ENCODE measurements at places on chromosomes 1 and 21. TPM values are rescaled to one million over a fixed set of nuclear protein-coding genes. Genes with fewer than 3 reads are reported as not detected.

- DNase-seq, result peak; percentile 50
Measured at GRCh38 chr1:32336963-32337675, 1.1 kb upstream of the MARCKSL1 start.

DNA sequence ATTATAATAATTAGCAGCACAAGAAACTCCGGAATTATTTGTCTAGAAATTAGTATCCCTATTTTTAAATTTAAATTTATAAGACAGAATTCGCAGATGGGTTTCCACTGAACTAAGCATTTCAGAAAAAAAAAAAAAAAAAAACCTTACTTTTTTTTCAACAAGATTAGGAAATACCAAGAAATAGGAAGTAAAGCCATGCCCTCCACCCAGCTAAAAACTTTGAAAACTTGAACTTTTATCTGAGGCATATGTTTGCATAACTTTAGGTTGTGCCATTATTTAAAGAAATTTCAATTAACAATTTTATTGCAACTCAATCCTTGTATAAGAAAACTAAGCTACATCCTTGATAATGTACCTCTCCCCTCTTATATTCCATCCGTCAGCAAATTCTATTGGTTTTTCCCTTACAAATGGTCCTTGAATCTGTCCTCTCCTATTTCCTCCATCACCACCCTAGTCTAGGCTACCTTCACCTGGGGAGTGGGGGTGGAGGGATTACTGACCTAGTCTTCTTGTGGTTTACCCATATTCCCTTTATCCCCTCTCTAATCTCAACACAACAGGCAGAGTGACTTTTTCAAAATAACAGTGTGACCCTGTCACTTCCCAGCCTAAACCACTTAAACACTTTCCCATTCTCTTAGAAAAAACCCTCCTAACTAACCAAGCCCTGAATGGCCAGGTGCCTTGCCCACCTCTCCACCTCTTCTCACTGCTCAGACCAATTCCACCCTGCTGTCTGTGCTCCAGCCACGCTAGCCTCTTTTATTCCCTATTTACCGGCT, 1.4 kb upstream of the EVI5 start:
- no peak for DNase-seq

- peak; percentile 16 for DNase-seq
Measured at GRCh38 chr1:244050014-244050834, 859 bp upstream of the ZBTB18 start.

DNA sequence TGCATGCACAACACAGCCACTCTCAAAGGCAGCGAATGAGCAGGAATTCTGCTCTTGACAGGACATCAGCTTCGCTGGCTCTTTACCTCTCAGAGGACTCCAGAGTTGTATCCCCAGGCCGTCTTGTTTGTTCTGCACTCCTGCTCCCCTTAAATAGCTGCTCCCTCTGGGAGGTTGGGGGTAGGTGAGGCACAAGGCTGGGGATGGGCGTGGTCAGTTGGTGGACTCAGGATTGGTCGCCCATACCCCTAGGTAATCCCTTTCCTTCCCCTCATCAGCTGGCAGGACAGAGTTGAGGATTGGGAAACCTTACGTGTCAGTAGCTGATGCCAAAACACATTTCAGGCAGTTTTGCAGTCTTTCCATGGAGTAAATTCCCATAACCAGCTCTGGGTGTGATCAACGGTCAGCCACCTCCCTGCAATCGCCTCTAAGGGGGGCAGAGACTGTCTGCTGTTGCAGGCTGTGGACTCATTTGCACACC, at the start of gene PLA2G2A:
Gene PLA2G2A (minus strand): TSS at position 125 of the 484 bp plus-strand sequence. CDS start 845 bp downstream, outside the sequence.
- DNase-seq, result no peak

ACOT11 gene
- total RNA-seq, result 27.1 TPM

ELAVL4 gene
- not detected for total RNA-seq

DNA sequence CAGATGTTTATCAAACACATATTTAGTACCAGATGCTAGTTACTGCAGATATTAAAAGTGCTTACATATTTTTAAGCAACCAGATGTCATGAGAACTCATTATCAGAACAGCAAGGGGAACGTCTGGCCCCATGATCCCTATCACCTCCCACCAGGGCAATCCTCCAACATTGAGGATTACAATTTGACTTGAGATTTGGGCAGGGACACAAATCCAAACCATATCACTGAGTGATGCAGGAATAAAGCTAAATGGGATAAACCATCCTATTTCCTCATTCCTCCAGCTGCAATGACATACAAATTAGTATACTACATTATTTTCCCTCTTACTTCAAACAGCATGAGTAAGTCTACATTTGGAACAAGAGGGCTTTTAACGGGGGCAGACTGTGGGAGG, 3.1 kb upstream of the KCNK2 start:
- DNase-seq, result no peak

CCDC27 gene
- total RNA-seq, result not detected

DNA sequence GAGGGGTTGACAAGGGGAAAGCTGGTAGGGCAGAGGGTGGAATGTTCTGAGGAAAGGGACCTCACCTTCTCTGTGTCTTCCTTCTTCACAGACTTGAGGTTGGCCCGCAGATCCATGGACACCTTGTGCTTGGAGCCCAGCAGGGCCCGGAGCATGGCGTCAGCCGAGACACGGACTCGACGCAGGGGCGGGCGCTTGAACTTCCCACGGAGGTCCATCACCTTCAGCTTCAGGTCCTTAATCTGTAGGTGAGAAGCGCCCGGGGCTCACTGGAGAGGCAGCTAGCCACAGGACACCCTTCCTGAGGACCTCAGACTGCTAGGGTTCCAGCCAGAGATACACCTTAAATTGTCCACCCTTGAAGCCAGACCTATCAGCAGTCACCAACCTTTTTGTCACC, 10.2 kb downstream of the TNNI1 start:
- DNase-seq, result no peak

GRCh38 chr1:113035086-113035485, 37.9 kb upstream of the LRIG2 start:
- DNase-seq, result no peak

DNA sequence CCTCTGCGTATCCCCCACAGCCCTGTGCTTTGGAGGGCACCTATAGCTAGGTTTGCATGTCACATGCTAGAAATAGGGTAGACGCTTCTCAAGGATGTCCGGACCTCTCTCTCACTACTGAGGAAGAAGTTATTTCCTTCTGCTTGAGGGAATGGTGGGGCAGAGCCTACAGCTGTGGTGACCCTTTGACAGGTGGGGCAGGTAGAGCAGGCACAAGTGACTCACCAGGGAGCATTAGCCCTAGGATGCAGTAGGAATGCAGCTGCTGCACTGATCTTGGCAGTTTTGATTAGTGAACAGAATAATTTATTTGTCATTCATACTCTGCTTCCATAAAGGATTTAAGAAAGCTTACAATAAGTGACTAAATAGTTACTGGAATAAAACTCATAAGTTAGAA, 129.6 kb upstream of the HOOK1 start:
- no peak for DNase-seq

DTL gene
- 1.6 TPM for total RNA-seq

- DNase-seq, result no peak
Measured at GRCh38 chr1:106049595-106049994, 1006.9 kb upstream of the PRMT6 start.

DNA sequence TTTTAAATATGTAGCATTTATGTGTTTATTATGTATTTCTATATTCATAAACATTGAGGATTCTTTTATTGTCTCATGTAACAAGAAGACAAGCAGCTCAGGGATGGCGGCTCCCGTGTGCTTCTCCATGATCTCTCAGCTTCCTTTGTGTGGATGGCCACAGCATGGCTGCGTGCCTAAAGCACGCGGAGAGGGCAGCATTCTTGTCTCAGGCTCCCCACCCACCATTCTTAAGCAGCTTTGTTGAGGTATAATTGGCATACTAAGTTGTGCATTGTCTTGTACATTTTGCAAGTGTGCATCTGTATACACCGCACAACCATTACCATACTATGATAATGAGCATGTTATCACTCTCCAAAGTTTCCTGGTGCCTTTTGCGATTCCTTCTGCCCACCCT, 81.6 kb downstream of the CAMTA1 start:
- DNase-seq, result no peak

ADGRL4 gene
- total RNA-seq, result 7.6 TPM

DNA sequence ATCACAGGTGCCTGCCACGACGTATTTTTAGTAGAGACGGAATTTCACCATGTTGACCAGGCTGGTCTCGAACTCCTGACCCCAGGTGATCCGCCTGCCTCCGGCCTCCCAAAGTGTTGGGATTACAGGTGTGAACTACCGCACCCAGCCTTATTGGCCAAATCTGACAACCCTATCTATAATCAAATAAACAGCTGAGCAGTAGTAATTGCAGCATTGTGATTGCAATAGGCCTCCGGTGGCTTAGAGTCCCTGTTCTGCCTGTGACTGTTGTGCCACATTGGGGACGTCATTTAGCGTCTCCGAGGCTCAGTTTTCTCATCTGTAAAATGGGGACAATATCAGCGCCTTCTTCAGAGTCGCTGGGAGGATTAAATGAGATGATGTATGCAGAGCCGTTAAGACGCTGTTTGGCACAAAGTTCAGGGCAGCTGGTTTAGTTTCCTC, 569 bp upstream of the CAPN2 start:
- DNase-seq, result no peak

EFNA3 gene
- total RNA-seq, result 1.8 TPM

- DNase-seq, result no peak
Measured at GRCh38 chr1:109306832-109307273, at the start of gene MYBPHL. MYBPHL (minus strand) TSS chr1:109307011; CDS start chr1:109306991, 20 bp downstream.

GRCh38 chr1:2468041-2468472, 8.0 kb upstream of the PLCH2 start:
- DNase-seq, result peak; percentile 62

Measured in thyroid gland (tissue), 4 donors.